ENCODE measurements at places on chromosomes 16 and 17.

- DNase-seq: no peak
Observed at GRCh38 chr16:72926177-72927070, 121.5 kb downstream of the ZFHX3 start.

GRCh38 chr17:15971098-15971678 lies 26.3 kb downstream of the ADORA2B start:
- no peak for DNase-seq

DNA sequence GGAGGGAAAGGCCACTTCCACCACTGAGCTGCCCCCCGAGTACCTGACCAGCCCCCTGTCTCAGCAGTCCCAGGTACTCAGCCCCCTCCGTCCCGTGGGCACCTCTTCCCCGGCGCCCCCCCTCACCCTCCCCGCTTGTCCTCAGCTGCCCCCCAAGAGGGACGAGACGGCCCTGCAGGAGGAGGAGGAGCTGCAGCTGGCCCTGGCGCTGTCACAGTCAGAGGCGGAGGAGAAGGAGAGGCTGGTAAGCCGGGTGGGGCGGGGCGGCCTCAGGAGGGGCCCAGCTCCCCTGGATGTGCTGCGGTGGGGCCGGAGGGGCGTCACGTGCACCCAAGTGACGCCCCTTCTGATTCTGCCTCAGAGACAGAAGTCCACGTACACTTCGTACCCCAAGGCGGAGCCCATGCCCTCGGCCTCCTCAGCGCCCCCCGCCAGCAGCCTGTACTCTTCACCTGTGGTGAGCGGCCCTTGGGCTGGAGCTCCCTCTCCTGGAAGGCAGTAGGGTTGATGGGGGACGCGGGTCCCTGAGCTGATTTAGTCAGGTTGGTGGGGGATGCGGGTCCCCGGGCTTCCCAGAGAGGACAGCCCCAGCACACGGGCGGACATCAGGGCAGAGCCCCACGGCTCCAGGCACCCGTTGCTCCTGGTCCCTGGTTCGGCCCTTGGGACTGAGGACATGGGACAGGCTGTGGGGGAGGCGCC lies 9.5 kb upstream of the MRPL12 start:
- DNase-seq: no peak

DNA sequence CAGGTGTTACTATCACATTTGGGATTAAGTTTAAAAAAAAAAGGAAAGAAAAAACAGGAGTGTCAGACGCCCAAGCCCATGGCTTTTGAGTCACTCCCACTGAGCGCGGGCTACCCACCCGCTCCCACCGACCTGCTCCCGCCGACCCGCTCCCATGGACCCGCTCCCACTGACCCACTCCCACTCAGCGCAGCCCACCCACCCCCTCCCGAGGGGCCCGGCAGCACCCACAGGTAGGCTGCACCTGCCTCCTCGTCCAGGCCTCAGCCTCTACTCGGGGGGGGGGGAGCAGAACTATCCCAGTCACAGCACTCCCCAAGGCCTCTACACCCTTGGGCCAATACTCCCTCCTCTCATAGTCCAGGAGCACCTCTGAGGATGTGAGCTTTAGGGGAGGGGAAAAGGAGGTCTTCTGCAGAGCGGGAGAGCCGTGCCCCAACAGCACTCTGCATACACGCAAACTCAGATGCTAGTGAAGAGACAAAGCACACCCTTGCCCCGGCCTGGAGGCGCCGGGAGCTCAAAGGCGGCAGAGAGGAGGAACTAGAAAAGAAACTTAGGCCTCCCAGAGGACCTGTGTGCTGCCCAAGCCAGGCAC lies 2.9 kb downstream of the CLUH start:
- DNase-seq: no peak

GRCh38 chr17:44557651-44558285 lies 484 bp downstream of the FZD2 start:
- no peak for DNase-seq

DNA sequence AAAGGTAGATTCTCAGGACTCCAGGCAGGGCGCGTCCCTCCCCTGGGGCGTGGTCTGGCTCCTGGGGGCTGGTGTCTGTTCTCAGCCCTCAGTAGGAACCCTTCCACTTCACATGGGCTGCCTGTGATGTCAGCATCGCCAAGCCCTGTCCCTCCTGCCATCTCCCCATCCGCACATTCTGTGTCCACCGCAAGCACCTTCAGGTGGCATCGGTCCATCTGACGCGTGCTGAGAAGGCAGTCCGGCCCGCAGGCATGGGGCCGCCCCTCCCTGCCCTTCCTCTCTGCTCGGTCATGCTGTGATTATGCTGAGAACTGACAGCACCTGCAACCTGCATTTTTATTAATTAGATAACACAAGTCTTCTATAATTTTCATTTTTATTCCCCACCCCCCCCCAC lies 12.7 kb upstream of the DNAH17 start:
- no peak for DNase-seq

DNA sequence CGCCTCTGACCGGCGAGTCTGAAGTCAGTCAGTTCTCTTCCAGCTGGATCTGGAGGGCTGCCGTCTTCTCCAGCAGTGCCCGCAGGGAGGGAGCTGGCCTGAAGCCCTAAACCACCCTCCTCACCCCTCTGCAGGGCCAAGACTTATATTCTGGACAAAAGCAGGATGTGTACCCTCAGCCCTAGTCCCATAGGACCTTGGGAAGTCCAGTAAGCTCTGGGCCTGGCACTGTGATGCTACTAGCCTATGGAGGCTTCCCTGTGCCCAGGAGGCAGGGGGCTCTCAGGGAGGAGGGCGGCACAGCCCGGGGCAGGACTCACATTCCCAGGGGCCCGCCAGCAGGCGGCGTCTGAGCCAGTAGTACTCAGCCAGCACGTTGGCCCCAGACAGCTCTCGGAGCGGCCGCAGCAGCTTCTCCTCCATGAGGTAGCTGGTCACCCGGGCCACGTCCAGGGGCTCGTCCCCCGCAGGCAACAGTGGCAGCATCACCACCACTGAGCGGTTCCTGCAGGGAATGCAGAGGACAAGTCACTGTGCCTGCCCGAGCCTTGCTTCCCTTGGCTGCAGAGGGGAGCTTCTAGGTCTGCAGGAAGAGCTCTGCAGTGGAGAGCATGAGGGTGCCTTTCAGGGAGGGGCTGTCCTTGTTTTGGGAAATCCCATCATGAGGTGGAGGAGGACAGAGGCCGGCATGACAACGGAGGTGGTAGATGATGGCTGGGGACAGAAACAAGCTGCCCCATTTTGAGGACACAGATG lies 41.7 kb downstream of the RMI2 start:
- no peak for DNase-seq

GRCh38 chr16:80347900-80348299 lies 192.9 kb upstream of the DYNLRB2 start:
- no peak for DNase-seq

DNA sequence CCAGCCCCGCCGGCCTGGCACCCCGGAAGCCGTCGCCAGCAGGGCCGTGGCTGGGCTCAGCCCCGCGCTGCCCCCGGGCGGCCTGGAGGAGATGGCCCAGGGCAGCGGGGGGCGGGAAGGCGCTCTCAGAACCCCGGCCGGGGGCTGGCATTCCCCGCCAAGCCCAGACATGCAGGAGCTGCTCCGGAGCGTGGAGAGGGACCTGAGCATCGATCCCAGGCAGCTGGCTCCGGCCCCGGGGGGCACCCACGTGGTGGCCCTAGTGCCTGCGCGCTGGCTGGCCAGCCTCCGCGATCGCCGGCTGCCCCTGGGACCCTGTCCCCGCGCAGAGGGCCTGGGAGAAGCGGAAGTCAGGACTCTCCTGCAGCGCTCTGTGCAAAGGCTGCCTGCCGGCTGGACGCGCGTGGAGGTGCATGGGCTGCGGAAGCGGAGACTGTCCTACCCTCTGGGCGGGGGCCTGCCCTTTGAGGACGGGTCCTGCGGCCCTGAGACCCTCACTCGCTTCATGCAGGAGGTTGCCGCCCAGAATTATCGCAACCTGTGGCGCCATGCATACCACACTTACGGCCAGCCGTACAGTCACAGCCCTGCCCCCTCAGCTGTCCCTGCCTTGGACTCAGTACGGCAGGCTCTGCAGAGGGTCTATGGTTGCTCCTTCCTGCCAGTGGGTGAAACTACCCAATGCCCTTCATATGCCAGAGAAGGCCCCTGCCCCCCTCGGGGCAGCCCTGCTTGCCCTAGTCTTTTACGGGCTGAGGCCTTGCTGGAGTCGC lies 551 bp downstream of the WDR81 start:
- DNase-seq: no peak

DNA sequence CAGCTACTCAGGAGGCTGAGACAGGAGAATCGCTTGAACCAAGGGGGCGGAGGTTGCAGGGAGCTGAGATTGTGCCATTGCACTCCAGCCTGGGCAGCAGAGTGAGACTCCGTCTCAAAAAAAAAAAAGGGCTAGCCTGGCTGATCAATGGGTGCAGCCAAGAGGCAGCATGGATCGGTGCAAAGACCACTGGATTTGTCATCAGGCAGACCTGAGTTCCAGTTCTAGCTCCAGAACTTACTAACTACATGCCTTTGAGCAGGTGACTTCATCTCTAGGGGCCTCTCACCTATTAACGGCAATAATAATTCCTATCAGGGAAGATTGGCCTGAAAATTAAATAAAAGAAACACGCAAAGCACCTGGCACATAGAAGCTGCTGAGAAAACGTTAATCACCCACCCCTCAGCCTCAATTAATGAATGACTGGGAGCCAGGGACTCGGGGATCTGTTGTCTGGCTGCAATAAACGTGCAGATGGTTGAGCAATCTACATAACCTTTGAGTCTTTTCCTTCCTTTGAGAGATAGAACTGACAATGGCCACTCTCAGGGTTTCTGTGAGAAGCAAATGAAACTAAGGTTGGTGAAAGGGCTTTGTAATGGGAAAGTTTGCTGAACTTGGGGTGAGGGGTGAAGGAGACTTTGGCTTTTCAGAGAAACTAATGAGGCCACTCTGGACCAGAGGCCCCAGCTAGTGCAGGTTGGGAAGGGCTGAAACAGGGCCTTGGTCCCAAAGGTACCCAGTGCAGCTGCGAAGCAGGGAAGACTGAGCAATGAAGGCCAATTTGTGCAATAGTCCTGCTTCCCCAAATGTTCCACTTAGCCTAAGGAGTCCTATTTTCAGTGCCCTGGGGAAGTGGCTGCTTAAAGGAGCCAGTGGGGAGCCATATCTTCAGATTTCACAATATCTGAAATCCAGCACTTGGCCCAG lies 7.6 kb downstream of the SEZ6L2 start:
- DNase-seq: no peak

GRCh38 chr17:3643889-3644349 lies 7.4 kb downstream of the CTNS start:
- no peak for DNase-seq

GRCh38 chr17:45147581-45148182 lies 593 bp upstream of the HEXIM1 start:
- peak; percentile 41 for DNase-seq
